ENCODE measurements at places on chromosomes 6 and 20.

GRCh38 chr20:37314617-37315016, 25.2 kb downstream of the MANBAL start:
- no peak for DNase-seq

DNA sequence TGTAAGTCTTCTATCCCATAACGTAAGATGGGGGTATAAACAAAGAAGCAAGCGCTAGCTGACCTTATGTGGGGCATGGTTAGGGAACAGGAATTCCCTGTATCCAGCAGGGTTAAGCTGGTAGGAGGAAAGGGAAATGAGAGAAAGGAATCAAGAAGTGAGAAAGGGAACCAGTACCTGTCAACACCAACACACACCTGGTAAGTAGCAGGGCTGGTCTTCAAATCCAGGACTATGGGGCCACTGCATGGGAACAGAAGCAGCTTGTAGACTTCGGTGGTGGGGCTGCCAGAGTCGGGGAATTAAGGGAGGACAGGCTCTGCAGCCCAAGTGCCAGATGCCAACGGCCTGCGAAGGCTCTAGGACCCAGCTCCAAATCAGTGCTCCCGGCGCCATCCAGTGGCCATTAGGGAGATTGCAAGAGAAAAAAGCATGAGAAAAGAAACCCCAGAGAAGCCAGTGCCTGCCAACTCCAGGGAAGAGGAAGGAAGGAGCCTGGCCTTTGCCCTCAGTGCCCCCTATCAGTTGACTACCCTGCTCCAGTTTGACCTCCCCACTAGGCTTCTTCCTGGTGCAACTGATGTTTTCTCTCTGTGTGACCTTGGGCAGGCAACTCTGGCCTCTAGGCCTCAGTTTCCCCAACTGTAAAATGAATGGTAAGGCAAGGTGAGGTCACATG, 15.8 kb upstream of the RBPJL start:
- DNase-seq: peak; percentile 42

- DNase-seq: no peak
Measured at GRCh38 chr6:422433-423054, 31.0 kb downstream of the IRF4 start.

DNA sequence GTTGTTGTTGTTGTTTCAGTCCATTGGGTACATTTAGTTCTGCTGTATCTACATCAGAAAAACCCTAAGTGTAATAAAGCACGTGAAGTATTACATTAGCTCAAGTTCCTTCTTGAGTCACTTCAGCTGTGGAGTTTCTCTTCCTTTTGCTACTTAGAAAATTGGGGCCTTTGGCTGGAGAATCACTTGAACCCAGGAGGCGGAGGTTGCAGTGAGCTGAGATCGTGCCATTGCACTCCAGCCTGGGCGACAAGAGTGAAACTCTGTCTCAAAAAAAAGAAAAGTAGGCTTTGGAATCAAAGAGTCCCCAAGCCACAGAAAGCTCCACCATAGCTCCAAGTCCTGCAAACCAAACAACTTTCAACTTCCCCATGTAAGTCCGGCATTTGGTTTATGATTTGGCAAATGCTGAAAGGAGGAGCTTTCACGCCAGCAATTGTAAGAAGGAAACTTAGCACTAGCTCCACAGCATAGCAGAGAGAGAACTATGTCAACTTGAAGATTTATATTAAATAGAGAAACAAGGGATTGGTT, 56.5 kb upstream of the RNF144B start:
- no peak for DNase-seq

GRCh38 chr6:157049133-157049532, 272.0 kb downstream of the ARID1B start:
- DNase-seq: no peak

- no peak for DNase-seq
Measured at GRCh38 chr20:3611901-3612300, 51.3 kb downstream of the GFRA4 start.

DNA sequence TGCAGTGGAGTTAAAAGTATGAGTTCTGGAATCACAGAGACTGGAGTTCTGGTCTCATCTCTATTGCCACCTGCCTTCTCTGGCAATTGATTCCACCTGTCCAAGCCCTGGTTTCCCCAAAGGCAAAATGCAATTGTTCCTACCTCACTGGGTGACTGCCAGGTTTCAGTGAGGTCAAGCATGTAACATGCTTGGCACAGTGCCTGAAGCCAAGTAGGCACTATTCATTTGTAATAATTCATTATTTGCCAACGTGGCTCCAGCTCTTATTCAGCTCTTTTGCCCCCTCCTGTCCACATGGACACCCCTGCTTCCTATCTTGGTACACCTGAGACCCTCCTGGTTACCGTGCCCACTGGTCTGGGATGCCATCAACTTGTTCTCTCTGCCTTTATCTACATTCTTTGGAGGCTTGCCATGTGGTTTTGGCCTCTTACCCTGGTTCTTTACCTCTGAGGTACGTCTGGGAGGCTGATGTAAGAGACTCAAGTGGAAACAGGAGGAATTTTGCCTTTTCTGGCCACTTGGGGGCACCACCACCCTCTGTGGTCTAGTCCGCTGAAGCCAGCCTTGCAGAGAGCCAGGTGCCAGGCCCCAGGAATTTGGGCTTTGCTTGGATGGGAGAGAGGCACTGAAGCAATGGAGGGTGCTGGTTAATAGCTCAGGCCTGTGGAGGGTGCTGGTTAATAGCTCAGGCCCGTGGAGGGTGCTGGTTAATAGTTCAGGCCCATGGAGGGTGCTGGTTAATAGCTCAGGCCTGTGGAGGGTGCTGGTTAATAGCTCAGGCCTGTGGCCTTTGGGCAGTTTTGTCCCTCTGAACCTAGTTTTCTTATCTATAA, 1.7 kb downstream of the KCNK15 start:
- DNase-seq: peak; percentile 54

DNA sequence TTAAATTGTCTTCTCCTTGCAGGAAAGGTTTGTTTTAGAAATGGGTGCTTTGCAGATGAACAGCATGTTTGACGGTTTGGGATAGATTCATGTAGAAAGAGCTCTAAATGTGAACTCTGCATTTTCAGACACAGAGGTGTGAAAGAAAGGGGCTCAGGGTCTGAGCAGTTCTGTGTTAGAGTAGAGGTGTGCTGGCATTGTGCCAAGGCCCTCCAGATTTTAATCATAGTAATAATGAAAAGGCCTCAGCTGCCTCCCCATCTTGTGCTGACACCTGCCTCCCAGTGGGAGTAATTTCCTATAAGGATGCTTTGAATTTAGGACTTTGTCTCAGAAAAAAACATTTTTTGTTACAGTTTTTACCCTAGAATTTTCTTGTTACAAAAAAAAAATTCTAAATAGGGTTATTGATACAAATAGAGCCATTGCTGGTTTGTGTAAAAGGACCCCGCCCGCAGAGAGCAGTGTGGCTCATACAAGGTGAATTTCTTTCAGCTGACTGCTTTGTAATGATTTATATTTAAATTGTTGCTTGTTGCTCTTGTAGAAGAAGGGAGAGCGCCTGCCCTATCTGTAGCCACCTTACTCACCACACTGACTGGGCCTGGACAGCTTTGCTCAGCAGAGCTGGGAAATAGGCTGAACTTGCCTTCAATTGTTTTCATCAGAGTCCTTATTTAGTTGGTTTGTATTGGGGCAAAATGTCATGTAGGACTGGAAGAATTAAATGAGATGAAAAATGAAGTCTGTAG, 294.5 kb downstream of the ZFAND3 start:
- no peak for DNase-seq

GRCh38 chr6:4303638-4304037, 168.3 kb upstream of the ECI2 start:
- no peak for DNase-seq

DNA sequence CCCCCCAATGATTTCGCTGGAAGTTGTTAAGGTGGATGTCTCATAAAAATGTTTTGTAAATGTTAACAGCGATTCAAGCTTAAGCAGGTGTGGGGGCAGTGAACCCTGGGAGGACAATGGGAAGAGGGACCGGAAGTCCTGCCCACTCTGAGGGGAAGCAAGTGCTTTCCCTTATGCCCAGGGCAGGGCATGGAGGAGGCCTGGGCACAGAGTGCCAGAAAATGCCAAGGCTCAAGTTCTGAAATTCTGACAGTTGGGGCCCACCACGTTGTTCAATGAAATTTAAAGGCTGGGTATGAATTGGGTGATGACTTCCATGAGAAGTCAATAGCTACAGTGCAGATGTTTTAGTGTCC, 132.7 kb upstream of the SALL4 start:
- DNase-seq: no peak

- no peak for DNase-seq
Measured at GRCh38 chr20:40511478-40511877, 177.6 kb downstream of the MAFB start.

GRCh38 chr6:139627091-139627490, 252.6 kb upstream of the CITED2 start:
- DNase-seq: no peak

DNA sequence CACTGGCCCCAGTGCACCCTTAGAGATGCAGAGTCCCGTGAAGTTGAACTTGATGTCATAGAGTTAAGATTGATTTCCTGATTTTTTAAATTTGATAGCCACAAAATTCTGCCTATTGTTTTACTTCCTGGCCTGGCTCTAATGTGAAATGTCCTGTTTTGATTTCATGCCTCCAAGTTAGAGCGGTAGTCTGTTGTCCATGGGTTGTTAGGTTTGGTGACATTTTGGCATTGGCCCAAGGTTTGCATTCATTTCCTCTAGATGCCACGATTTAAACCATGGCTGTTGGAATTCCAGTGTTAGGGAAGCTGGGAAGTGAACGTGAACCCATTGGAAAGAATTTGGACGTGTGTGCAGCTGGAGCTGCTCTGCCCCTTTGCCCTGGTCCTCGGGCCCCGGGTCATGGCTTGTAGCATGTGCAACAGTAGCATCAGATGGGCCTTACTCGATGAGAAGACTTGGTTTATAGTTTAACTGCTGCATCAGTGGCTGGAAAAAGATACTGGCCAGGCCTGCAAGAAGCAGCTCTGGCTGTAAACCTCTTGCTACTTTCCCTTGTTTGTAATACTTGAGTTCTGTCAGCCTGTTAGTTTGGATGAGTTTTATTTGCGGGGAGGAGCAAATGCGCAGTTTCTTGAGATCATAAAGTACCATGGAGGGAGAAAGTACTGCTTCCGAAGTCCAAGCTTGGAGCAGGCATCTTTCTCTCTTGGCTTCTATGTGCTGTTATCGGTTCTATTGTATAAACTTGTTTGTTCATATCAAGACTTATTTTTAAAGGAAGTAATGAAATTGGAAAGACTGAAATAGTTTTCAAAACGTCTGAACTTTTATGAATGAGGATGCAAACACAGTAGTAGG, 121.4 kb upstream of the CLDN20 start:
- no peak for DNase-seq

DNA sequence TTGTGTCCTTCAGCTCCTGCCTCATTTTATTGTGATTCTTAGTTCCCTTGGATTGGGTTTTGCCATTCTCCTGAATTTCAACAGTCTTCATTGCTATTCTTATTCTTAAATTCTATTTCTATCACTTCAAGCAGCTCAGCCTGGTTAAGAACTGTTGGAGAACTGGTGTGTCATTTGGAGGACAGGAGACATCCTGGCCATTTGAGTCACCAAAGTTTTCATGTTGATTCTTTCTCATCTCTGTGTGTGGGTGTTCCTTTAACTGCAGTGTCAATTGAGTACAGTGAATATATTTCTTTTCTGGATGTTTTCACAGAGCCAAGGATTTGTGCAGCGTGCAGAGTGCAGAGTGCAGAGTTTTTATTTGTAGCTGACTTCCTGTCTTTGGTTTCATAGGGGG, 33.5 kb upstream of the TFB1M start:
- no peak for DNase-seq

- DNase-seq: no peak
Measured at GRCh38 chr6:156507106-156507505, 270.1 kb upstream of the ARID1B start.

DNA sequence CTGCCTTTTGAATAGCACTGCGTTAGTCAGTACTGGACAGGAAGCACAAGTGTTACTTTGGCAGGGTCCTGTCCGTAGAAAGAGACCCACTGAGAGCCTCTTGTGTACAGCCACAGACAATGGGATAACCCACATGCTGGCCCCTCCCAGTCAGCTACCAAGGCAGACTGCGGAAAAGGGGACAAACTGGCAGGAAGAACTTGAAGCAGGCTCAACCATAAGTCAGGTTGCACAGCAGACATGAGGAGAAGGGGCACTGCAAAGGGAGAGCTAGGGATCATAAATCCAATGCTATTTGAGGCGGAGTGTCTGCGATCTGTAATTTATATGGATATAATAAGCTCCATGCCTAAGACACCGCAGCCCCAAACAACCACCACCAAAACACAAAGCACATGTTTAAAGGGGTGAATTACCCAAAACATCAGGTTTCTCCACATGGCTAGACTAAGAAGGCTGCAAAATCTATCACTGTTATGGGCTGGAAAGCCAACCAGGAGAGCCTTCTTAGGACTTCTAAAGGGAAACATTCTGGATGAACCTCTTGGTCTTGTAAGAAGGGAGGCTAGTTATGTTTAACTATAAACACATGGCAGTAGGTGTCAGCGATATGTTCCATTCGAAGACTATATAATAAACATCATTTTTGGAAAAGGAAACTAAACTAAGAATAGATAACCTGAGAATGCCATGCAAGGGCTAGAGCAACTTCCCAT, 141.7 kb downstream of the BACH2 start:
- DNase-seq: no peak

- DNase-seq: no peak
Measured at GRCh38 chr20:1450926-1451491, 15.6 kb downstream of the NSFL1C start.

GRCh38 chr6:150026976-150027805, 1.9 kb upstream of the RAET1L start:
- no peak for DNase-seq

- DNase-seq: no peak
Measured at GRCh38 chr6:26243132-26243531, 121.9 kb upstream of the BTN3A2 start.

GRCh38 chr6:168080393-168081077, 1.5 kb upstream of the FRMD1 start:
- no peak for DNase-seq

DNA sequence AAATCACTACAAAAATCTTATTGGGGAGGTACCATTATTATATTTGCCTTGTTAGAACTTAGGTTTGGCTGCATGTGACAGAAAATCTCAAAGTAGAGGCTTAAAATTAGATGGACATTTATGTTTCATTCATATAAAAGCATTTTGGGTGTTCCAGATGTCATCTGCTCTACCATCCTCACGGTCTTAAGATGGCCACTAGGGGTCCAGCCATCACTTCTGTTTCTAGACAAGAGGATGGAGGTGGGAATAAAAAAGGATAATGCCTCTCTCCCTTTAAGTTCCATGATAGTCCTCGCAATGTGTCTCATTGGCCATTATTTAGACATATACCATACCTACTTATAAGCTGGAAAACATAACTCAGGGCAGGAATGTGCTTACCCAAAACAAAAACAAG, 929.5 kb downstream of the KIF16B start:
- peak; percentile 1 for DNase-seq
